ENCODE measurements at places on chromosomes 6 and 20. TPM values are rescaled to one million over a fixed set of nuclear protein-coding genes. Genes with fewer than 3 reads are reported as not detected.

- no peak for DNase-seq
These were observed 61.9 kb downstream of the ECT2L start for GRCh38 chr6:138857775-138858174.

DNA sequence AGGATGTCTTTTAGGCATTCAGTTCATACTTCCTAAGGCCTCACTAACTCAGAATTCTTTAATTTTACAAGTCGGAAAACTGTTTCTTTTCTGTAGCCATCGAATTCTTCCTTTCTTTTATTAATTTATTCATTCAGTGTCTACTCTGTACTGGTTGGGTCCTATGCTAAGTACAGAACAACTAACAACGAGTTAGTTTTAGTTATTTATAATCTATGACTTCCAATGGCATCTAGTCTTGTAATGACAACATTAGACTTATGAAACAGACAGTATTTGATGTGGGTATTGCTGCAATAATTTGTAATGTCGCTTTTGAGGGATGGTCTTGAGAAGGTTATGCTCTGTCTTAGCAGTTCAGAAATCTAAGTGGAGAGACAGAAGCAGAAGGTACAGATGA lies 55.3 kb upstream of the TINAG start:
- no peak for DNase-seq

DNA sequence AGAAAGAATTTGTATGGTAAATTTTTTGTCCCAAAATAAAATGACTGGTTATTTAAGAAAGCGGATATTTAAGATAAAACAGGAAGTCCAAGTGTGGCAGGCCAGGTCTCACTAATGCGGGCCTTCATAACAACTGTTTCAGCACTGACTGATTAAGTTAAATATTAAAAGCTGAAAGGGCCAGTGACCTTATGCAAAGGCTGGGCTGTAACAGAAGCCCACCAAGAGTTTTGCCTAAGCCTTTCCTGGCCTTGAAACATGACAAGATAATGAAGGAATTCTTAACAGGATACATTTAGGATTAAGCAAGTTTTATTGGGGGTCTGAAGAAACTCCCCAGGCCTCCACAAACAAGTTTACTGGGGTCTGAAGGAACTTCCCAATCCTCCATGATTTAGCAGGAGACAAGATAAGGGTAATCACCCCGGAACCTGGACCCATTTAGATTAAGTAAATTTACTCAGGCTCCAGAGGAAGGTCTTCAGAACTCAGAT lies 36.3 kb downstream of the ZNF133 start:
- DNase-seq: no peak

GRCh38 chr6:101403216-101403945 lies 9.9 kb downstream of the GRIK2 start:
- DNase-seq: no peak

DNA sequence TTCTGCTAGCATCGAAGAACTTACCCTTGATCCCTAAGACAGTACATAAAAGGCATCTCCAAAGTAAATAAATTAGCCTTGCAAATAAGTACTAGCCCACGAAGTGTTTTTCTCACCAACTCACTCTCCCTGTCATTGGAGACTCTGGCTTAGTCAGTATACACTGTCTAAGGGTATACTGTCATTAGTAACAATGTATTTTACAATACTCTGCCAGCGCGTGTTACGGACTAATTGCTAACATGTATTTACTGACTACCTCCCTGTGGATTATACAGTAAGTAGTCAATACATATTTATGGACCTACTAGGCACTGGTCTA lies 72.1 kb downstream of the NFATC2 start:
- DNase-seq: no peak

DNA sequence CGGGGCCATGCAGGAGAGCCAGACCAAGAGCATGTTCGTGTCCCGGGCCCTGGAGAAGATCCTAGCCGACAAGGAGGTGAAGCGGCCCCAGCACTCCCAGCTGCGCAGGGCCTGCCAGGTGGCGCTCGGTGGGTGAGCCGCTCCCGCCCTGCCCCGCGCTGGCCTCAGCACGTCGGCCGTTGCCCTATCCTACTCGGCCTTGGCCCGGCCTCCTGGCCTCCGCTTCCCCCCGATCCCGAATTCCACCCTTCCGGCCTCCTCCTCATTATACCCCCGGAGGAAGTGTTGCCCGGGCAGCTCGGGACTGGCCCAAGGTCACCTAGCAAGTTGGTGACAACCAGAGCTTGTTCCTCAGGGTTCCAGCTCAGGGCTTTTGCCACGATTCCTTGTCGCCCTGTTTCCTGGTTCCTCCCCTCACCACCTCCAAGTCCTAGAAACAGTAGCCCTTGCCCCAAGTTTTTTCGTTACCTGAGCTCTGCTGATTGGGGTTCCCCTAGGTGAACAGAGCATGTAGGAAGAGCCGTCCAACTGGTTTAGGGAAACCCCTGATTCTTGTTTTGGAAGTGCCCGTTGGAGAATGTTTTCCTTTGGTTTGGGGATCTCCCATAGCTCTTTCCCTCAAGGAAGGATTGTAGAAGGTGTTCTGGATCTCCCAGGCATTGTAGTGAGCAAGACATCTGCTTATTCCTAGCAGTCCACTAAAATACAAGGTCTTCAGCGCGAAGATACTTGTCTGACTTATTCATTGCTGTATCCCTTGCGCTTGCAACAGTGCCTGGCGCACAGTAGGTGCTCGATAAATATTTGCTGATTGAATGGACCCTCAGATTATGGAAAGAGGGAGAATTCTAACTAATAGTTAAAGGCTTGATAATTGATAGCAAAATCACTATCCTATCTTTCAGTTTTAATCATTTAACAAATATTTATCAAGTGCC lies 641 bp downstream of the ARFGEF2 start:
- no peak for DNase-seq

DNA sequence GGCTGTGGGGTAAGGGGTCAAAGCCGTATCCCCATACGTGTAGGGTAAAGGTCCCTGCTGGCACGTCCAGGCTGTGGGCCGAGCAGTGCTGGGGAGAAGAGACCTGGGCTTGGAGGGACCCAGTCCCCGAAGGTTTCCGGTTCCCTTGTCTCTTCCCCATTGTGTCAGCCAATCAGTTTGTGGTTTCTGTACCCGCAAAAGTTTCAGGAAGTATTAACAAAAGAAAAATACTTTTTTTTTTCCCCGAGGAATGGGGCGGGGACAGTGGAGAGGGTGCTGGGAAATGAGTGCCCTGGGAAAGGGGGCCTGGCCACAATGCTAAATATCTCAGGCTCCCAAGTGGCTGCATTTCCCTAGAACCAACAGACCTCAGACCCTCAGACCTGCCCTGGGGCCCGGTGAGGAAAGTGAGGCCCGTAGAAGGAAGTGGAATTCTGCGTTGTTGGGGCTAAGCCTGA lies 15.2 kb upstream of the AMD1 start:
- no peak for DNase-seq

Gene CLPSL2
- polyA plus RNA-seq: not detected

Gene NUS1
- 21.5 TPM for polyA plus RNA-seq

- no peak for DNase-seq
These were observed 56.1 kb upstream of the NKAIN2 start for GRCh38 chr6:123747515-123747914.

Measured in muscle of arm (tissue), 14 donors.